ENCODE measurements at places on chromosomes 6 and 20. TPM values are rescaled to one million over a fixed set of nuclear protein-coding genes. Genes with fewer than 3 reads are reported as not detected.

- no peak overlapping the region for H3K27ac ChIP-seq
- DNase-seq, result no peak
- no peaks in the 10 kb centered on the region for H3K4me1 ChIP-seq
- peaks cover 2% of the 10 kb centered on the region for H3K36me3 ChIP-seq
- no peak overlapping the region for H3K4me3 ChIP-seq
- no peaks in the 10 kb centered on the region for H3K27me3 ChIP-seq
These were observed 93.7 kb upstream of the CBLN4 start for GRCh38 chr20:56098981-56099500.

DNA sequence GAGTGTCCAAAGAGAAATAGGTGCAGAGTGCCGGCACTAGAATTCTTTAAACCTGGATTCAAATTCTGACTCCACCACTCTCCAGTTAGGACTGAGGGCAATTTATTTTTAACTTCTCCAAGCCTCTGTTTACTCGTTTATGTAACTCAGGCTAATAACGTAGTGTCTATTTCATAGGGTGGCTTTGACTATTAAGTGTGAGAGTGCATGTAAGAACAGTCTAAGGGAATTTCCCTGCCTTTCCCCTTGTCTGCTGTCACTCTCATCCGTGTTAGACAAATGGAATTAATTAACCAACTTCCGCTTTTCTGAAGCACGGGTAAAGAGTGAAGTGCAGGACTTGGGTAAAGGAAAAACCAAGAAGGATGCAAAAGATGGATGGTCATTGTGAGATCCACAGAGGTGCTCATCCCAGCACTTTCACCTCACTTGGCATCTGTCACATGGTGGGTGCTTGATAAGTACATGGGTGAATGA lies 4.1 kb upstream of the ZKSCAN8 start:
- H3K27ac ChIP-seq, result peak overlapping the region; percentile 90
- H3K4me1 ChIP-seq, result peaks cover 65% of the 10 kb centered on the region

DNA sequence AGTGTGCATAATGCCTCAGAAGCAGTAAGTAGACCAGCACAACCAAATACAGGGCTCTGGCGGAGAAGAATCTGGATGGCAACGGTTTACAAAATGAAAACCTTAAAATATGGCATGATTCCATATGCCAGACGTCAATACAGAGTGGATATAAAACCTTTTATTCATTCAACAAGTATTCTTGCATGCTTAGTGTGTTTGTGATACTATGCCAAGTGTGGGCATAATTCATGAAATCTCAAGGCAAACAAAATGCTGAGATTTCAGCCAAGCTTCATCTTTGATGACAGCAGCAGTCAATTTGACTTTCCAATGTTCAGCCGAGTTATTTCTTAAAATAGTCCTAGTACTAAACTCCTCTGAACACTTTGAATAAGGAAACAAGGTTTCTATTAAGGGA lies 119.4 kb downstream of the CD24 start:
- no peak overlapping the region for H3K27ac ChIP-seq
- no peaks in the 10 kb centered on the region for H3K36me3 ChIP-seq
- no peak overlapping the region for H3K4me3 ChIP-seq

- no peak overlapping the region for H3K4me3 ChIP-seq
- H3K4me1 ChIP-seq, result peaks cover 17% of the 10 kb centered on the region
- H3K36me3 ChIP-seq, result no peaks in the 10 kb centered on the region
- peaks cover 46% of the 10 kb centered on the region for H3K27me3 ChIP-seq
These were observed 1.1 kb upstream of the JPH2 start for GRCh38 chr20:44187772-44188709.

DNA sequence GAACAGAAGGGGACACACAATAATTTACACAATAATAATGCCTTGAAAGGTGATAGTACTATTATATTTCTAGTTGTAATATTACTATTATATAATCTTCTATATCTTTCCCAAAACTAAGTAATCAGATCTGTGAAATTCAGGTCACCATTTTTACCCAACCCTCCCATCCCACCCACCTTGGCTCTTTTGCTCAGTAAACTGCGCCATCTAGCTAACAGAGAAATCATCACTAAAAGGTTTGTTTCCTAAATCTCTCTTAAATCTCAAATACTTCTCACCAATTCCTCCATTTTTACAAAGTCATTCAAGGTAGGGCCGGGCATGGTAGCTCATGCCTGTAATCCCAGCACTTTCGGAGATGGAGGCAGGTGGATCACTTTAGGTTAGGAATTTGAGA lies 83.4 kb downstream of the CDK19 start:
- no peak overlapping the region for H3K27ac ChIP-seq
- H3K4me1 ChIP-seq, result no peaks in the 10 kb centered on the region

DNA sequence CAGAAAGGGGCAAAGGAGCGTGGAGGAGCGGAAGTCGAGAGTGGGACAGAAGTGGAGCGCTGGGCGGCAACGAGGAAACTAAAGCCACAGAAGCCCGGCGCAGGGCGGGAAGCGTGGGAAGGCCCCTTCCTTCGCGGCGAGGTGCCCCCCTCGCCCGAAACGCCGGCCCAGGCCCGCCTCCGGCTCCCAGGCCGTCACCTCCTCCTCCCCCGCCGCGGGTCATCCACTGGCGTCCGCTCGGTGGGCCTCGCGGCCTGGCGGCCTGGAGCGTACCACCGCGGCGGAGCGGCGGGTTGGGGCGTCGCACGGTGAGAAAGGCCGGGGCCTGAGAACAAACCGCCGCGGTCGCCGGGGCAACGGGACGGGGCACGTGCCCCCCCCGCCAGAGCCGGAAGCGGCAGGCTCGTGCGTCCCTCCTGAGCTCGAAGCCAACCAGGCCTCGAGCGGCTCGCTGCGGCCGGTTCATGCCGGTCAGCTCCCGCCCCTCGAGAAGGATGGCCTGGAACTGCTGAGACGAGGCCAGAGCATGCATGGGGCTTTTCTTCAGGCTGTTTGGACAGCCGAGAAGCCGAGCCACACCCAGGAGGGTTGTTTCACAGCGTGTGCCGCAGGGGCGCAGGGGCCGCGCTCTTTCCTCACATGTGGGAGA lies at the start of gene TCP11:
Gene TCP11 (minus strand): TSS at position 333 of the 649 bp plus-strand sequence. CDS start 469 bp downstream, outside the sequence.
- H3K27ac ChIP-seq, result no peak within 1 kb of the TSS
- peaks cover 18% of the 10 kb centered on the region for H3K4me1 ChIP-seq
- DNase-seq, result peak; percentile 48
- peaks cover 28% of the 10 kb centered on the region for H3K27me3 ChIP-seq

DNA sequence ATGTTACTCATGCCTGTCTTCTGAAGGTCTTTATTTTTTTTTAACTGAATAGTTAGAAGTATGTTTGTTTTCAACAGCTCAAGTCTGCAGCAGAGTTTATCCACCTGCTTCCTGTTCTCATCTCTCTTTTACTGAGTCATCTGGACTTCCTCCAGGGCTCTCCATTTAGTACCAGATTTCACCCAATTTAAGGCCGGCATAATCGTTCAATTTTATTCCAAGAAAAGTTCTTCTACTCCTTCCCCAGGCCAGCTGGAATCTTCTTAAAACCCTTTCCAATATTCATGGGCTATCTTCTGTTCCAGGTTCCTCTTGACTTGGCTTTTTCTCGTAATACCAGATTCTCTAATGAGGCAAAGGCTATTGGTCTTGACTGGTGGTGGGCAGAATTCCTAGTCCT lies 79.0 kb upstream of the LAMA2 start:
- H3K4me3 ChIP-seq, result no peak overlapping the region
- H3K27ac ChIP-seq, result no peak overlapping the region
- H3K36me3 ChIP-seq, result no peaks in the 10 kb centered on the region
- H3K4me1 ChIP-seq, result no peaks in the 10 kb centered on the region
- DNase-seq, result no peak
- H3K27me3 ChIP-seq, result peaks cover 2% of the 10 kb centered on the region

- no peaks in the 10 kb centered on the region for H3K36me3 ChIP-seq
- no peak for DNase-seq
- no peak overlapping the region for H3K4me3 ChIP-seq
- no peak overlapping the region for H3K27ac ChIP-seq
- peaks cover 38% of the 10 kb centered on the region for H3K27me3 ChIP-seq
These were observed 12.9 kb upstream of the DSP start for GRCh38 chr6:7528565-7528964.

GRCh38 chr6:27747637-27748036 lies 164.6 kb downstream of the OR2B2 start:
- no peak overlapping the region for H3K27ac ChIP-seq
- H3K4me3 ChIP-seq, result no peak overlapping the region
- DNase-seq, result no peak

- no peaks in the 10 kb centered on the region for H3K36me3 ChIP-seq
- no peak for DNase-seq
- H3K4me3 ChIP-seq, result no peak overlapping the region
- no peaks in the 10 kb centered on the region for H3K27me3 ChIP-seq
These were observed 189.1 kb upstream of the ZNF217 start for GRCh38 chr20:53782612-53783246.

GRCh38 chr6:44980841-44981240 lies 347.3 kb upstream of the RUNX2 start:
- no peak overlapping the region for H3K4me3 ChIP-seq
- H3K4me1 ChIP-seq, result peaks cover 17% of the 10 kb centered on the region
- no peak overlapping the region for H3K27ac ChIP-seq
- no peaks in the 10 kb centered on the region for H3K36me3 ChIP-seq

DNA sequence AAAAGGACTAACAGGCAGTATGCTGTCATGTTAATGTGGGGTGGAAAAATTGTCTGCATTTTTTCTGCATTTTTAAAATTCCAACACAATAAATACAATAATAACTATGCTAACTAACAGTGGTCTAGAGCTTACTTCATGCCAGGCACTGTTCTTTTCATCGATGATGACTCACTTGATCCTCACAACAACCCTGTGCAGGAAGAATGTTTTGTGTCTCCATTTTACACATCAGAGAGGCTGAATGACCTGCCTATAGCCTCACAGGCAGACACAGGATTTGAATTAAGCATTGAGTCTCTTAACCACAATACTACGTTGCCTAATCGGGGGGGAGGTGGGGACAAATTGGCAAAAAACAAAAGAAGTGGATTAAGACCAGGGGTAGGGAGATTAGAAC lies 26.9 kb upstream of the FANCE start:
- DNase-seq, result no peak
- H3K27me3 ChIP-seq, result no peaks in the 10 kb centered on the region
- peaks cover 55% of the 10 kb centered on the region for H3K36me3 ChIP-seq
- peaks cover 20% of the 10 kb centered on the region for H3K4me1 ChIP-seq
- no peak overlapping the region for H3K27ac ChIP-seq

GRCh38 chr6:151881231-151881630 lies 73.7 kb downstream of the ESR1 start:
- H3K4me1 ChIP-seq, result no peaks in the 10 kb centered on the region
- H3K36me3 ChIP-seq, result no peaks in the 10 kb centered on the region
- DNase-seq, result no peak
- H3K27ac ChIP-seq, result no peak overlapping the region
- no peaks in the 10 kb centered on the region for H3K27me3 ChIP-seq

GRCh38 chr20:25280574-25281535 lies 33.0 kb downstream of the PYGB start:
- H3K4me1 ChIP-seq, result peaks cover 9% of the 10 kb centered on the region
- peaks cover 17% of the 10 kb centered on the region for H3K36me3 ChIP-seq
- no peak for DNase-seq
- H3K4me3 ChIP-seq, result no peak overlapping the region
- no peaks in the 10 kb centered on the region for H3K27me3 ChIP-seq

- H3K36me3 ChIP-seq, result no peaks in the 10 kb centered on the region
- no peaks in the 10 kb centered on the region for H3K27me3 ChIP-seq
These were observed 373.8 kb upstream of the JAG1 start for GRCh38 chr20:11047559-11047958.

- no peaks in the 10 kb centered on the region for H3K27me3 ChIP-seq
- no peaks in the 10 kb centered on the region for H3K36me3 ChIP-seq
- H3K4me1 ChIP-seq, result no peaks in the 10 kb centered on the region
- no peak for DNase-seq
- H3K27ac ChIP-seq, result no peak overlapping the region
- no peak overlapping the region for H3K4me3 ChIP-seq
These were observed 178.2 kb upstream of the HS3ST5 start for GRCh38 chr6:114520976-114521375.

- no peaks in the 10 kb centered on the region for H3K36me3 ChIP-seq
- peaks cover 35% of the 10 kb centered on the region for H3K27me3 ChIP-seq
- no peak for DNase-seq
- no peak overlapping the region for H3K4me3 ChIP-seq
- H3K4me1 ChIP-seq, result no peaks in the 10 kb centered on the region
These were observed 8.2 kb downstream of the ARHGAP40 start for GRCh38 chr20:38609815-38610214.

- no peak overlapping the region for H3K27ac ChIP-seq
- peaks cover 19% of the 10 kb centered on the region for H3K27me3 ChIP-seq
- H3K4me3 ChIP-seq, result no peak overlapping the region
- no peaks in the 10 kb centered on the region for H3K36me3 ChIP-seq
These were observed 28.5 kb downstream of the RSPO3 start for GRCh38 chr6:127146932-127147331.

GRCh38 chr20:19835533-19836222 lies 77.6 kb downstream of the RIN2 start:
- no peak overlapping the region for H3K4me3 ChIP-seq
- no peak for DNase-seq
- no peaks in the 10 kb centered on the region for H3K36me3 ChIP-seq
- H3K27ac ChIP-seq, result no peak overlapping the region
- peaks cover 3% of the 10 kb centered on the region for H3K4me1 ChIP-seq

- peaks cover 24% of the 10 kb centered on the region for H3K4me1 ChIP-seq
- no peak overlapping the region for H3K4me3 ChIP-seq
- H3K27me3 ChIP-seq, result peaks cover 12% of the 10 kb centered on the region
- peaks cover 3% of the 10 kb centered on the region for H3K36me3 ChIP-seq
These were observed 15.1 kb upstream of the CCR6 start for GRCh38 chr6:167107787-167108186.

DNA sequence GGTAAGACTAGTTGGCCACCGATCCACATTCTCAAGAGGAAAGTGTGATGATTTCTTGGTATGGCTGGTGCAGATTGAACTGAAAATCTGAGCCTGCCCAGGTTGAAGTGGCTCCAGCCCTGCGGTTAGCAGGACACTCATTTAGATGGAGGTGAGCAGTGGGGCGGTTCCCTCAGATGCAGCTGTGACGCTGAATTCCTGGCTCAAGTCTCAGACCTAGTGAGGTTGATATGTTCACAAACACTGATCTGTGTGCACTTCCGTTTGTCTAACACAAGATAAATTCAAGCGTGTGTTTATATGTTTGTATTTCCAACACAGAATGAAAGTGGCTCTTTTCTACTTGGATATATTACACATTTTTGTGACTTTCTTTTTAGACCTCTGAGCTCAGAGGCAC lies 83.4 kb upstream of the FRMD1 start:
- H3K4me1 ChIP-seq, result no peaks in the 10 kb centered on the region
- H3K27me3 ChIP-seq, result peaks cover 2% of the 10 kb centered on the region
- DNase-seq, result no peak
- H3K4me3 ChIP-seq, result no peak overlapping the region
- H3K27ac ChIP-seq, result no peak overlapping the region

Gene PHACTR2
- total RNA-seq, result 23.1 TPM

Gene BEND6
- not detected for total RNA-seq

Gene EPHA7
- total RNA-seq, result not detected

Gene SLC22A16
- total RNA-seq, result not detected

Gene OR2H1
- not detected for total RNA-seq

Gene PKIB
- total RNA-seq, result 0.44 TPM

Gene PPP1R14C
- not detected for total RNA-seq

Gene ELOVL2
- not detected for total RNA-seq

Gene FAM83D
- total RNA-seq, result 24.9 TPM

Gene TAAR9
- total RNA-seq, result not detected

Gene B3GAT2
- 0.05 TPM for total RNA-seq

Gene SLC44A4
- not detected for total RNA-seq
